Thoracic aorta (tissue), 2 donors: ENCODE measurements at places on chromosomes 1 and 21.

DNA sequence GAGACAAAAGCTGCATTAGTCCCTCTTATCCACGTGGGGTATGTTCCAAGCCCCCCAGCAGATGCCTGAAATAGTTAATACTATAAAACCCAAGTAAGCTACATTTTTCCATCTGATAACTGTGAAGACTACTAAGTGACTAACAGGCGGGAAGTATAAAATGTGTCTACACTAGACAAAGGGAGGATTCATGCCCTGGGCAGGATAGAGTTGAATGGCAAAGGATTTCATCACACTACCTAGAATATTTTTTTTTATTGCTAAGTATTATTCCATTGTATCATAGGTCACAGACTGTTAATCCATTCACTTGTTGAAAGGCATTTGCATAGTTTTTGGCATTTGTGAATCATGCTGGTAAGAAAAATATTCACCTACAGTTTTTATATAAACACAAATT is 26.4 kb upstream of the CFHR4 start:
- no peak overlapping the region for H3K27ac ChIP-seq
- no peaks in the 10 kb centered on the region for H3K36me3 ChIP-seq
- H3K4me1 ChIP-seq = no peaks in the 10 kb centered on the region
- no peak for DNase-seq
- H3K27me3 ChIP-seq = no peaks in the 10 kb centered on the region

DNA sequence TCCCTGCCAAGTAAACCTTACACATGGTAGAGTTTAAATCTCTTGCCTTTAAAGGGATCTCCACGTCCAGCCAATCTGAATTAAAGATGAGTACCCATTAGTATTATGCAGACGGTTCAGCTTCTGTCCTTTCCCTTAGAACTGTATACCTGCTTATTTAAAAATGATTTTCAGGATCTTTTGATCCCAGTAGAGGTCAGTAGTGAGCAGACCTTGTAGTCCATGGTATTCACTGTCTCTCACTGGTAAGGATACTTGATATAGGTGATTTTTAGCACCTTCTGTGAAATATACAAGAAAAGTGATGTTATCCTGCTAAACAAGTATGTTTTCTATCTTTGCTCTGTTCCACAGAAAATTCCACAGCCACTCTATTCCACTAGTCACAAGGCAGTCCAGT is 1211.6 kb upstream of the ADGRL4 start:
- no peaks in the 10 kb centered on the region for H3K4me1 ChIP-seq
- no peaks in the 10 kb centered on the region for H3K27me3 ChIP-seq
- no peak overlapping the region for H3K4me3 ChIP-seq
- no peaks in the 10 kb centered on the region for H3K36me3 ChIP-seq

DNA sequence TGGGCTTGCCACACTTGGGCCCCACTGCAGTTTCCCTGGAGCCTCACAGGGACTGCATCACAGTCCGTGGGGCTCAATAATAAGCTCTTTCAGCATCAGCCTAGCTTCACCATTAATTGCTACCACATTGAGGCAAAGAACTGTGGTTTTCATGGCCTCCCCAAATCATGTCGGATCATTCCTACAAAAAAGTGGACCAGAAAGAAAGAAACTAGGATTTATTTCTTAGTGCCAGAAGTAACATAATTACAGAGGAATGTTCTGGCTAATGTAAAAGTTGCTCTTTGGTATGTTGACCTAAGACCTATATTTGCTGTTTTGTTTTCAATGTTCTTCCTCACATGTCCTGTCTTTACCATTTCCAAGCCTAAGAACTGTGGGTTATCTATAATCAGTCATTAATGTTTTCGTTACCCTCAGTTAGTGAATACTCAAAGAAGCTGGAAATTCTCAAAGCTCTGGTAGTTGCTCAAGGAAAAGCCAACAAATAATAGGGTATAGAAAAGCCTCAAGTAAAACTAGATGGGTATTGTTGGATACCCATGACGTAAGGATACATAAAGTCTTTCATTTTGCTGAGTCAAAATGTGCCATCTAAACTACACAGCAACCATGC is 173.9 kb downstream of the LTN1 start:
- no peak for DNase-seq
- no peak overlapping the region for H3K4me3 ChIP-seq
- H3K27ac ChIP-seq = peak overlapping the region; percentile 3
- H3K4me1 ChIP-seq = peaks cover 29% of the 10 kb centered on the region

GRCh38 chr1:18994381-18994780 is 37.9 kb upstream of the IFFO2 start:
- H3K4me1 ChIP-seq = peaks cover 7% of the 10 kb centered on the region
- H3K4me3 ChIP-seq = no peak overlapping the region
- DNase-seq = no peak
- H3K27ac ChIP-seq = no peak overlapping the region
- H3K27me3 ChIP-seq = no peaks in the 10 kb centered on the region

DNA sequence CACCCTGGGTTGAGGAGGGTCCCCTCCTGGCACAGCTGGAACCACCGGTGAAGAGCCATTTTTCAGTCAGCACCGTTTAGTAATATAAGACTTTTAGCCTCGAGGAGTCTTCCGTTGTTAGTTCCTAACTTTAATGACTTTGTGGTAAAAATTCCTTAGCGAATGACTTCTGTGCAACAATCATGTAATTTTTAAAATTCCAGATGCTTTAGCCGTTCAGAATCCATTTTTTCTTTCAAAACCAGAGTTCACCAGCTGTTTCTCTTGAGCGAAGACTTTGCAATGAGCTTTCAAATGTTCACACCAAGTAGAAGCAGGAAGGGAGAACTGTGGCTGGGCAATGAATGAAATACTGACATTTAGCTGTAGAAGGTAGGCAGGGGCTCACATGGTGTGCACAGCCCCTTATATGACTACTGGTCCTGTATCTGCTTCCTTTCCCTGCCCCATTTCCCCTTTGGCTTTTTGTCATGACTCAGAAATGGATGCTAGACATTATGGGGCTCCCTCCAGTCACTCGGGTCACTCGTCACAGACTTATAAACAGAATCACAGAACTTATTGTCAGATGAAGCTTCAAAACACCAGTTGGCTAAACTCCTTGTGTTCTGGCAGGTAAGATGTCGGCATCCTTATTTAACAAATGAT is 4.1 kb downstream of the DISC1 start:
- no peaks in the 10 kb centered on the region for H3K36me3 ChIP-seq
- H3K27ac ChIP-seq = no peak overlapping the region
- no peak for DNase-seq
- no peak overlapping the region for H3K4me3 ChIP-seq
- no peaks in the 10 kb centered on the region for H3K27me3 ChIP-seq

DNA sequence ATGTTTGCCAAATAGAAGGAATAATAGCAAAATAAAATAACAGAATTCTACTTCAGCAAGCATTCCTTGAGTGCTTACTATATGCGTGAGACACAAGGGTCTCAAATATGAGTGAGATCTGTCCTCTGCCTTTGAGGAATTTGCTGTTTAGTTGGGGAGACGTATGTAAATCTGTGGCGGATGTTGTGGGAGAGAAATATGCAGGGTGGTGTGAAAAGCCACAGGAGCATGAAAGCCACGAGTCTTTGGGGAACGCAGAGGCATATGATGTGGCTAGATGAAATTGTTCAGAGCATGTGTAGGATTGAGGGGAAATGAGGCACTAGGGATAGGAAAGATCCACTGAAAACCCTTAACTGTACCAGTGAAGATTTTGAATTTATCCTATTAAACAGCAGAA is 244.4 kb downstream of the PBX1 start:
- H3K27ac ChIP-seq = peak overlapping the region; percentile 39
- peaks cover 61% of the 10 kb centered on the region for H3K4me1 ChIP-seq
- no peak for DNase-seq
- H3K36me3 ChIP-seq = peaks cover 9% of the 10 kb centered on the region

DNA sequence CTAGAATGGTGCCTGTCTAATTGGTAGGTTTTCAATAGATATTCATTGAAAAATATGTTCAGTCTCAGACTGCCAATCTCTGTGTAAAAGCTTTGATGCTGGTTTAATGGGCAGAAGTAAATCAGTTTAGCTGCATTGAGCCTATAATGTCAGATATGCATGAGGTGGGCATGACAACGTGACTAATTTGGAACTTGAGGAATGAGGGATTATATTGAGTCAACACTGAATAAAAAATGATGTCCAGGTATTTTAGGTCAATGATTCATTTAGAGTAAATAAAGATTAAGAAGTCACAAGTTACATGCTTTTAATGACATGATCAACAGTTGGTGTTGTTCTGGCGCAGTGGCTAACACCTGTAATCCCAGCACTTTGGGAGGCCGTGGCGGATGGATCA is 3.0 kb downstream of the WDR3 start:
- no peak overlapping the region for H3K27ac ChIP-seq
- peaks cover 11% of the 10 kb centered on the region for H3K4me1 ChIP-seq
- H3K36me3 ChIP-seq = peaks cover 11% of the 10 kb centered on the region
- H3K4me3 ChIP-seq = no peak overlapping the region

- no peaks in the 10 kb centered on the region for H3K36me3 ChIP-seq
- H3K4me1 ChIP-seq = peaks cover 45% of the 10 kb centered on the region
- H3K4me3 ChIP-seq = peak overlapping the region; percentile 56
- H3K27ac ChIP-seq = peak overlapping the region; percentile 73
These were observed 3.5 kb upstream of the PRDX6 start for GRCh38 chr1:173473599-173474011.

DNA sequence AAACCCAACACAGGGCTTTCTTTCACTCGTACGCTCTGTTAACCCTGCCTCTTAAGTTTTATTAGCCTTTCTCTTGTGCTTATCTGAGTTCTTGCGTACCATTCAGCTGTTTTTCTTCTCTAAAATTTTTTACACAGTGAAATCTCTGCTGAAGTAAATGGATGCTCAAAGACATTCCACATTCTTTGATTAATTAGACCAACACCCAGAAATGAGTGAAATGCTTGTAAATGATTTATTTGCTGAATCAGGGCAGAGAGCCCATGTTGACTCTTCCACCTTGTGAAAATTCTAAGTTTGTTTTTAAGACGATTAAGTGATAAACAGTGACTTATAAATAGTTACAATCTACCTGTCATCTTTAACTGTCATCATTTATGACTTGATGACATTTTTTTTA is 156.7 kb downstream of the ACTL8 start:
- H3K36me3 ChIP-seq = no peaks in the 10 kb centered on the region
- no peak overlapping the region for H3K27ac ChIP-seq
- H3K4me1 ChIP-seq = no peaks in the 10 kb centered on the region
- DNase-seq = no peak
- H3K27me3 ChIP-seq = peaks cover 3% of the 10 kb centered on the region

GRCh38 chr1:209767096-209767495 is 11.2 kb downstream of the TRAF3IP3 start:
- no peak for DNase-seq
- no peaks in the 10 kb centered on the region for H3K36me3 ChIP-seq
- no peak overlapping the region for H3K27ac ChIP-seq
- H3K4me3 ChIP-seq = no peak overlapping the region

- no peak overlapping the region for H3K27ac ChIP-seq
- DNase-seq = no peak
- H3K36me3 ChIP-seq = no peaks in the 10 kb centered on the region
- H3K4me1 ChIP-seq = peaks cover 12% of the 10 kb centered on the region
- no peak overlapping the region for H3K4me3 ChIP-seq
- no peaks in the 10 kb centered on the region for H3K27me3 ChIP-seq
These were observed 52.6 kb upstream of the LYST start for GRCh38 chr1:235919127-235919832.

DNA sequence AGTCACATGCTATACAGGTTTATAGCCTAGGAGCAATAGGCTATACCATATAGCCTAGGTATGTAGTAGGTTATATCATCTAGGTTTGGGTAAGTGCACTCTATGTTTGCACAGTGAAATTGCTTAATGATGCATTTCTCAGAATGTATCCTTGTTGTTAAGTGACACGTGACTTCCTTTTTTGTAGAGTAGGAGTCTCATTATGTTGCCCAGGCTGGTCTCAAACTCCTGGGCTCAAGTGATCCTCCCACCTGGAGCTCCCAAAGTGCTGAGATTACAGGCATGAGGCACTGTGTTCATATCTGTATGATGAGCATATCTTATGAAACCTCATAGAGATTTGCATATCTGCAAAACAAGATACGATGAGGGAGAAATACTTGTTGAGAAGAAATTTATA is 13.8 kb upstream of the ABCB10 start:
- no peaks in the 10 kb centered on the region for H3K4me1 ChIP-seq
- no peaks in the 10 kb centered on the region for H3K36me3 ChIP-seq
- no peak for DNase-seq
- H3K27me3 ChIP-seq = no peaks in the 10 kb centered on the region
- H3K4me3 ChIP-seq = no peak overlapping the region

- H3K27me3 ChIP-seq = no peaks in the 10 kb centered on the region
- peaks cover 15% of the 10 kb centered on the region for H3K36me3 ChIP-seq
- H3K27ac ChIP-seq = no peak overlapping the region
- H3K4me3 ChIP-seq = no peak overlapping the region
- H3K4me1 ChIP-seq = no peaks in the 10 kb centered on the region
These were observed 16.7 kb upstream of the ZYG11A start for GRCh38 chr1:52825868-52826267.
